ENCODE measurements at places on chromosomes 4 and X. TPM values are rescaled to one million over a fixed set of nuclear protein-coding genes. Genes with fewer than 3 reads are reported as not detected.

TREX2 gene
- total RNA-seq = 0.46 TPM

DCLK2 gene
- total RNA-seq = 1.8 TPM

PHOX2B gene
- not detected for total RNA-seq

TDO2 gene
- total RNA-seq = 601 TPM

UXT gene
- total RNA-seq = 53.5 TPM

UGT2B15 gene
- total RNA-seq = 131 TPM

PABPC1L2B gene
- not detected for total RNA-seq

SYNPO2 gene
- total RNA-seq = 8.5 TPM

DNA sequence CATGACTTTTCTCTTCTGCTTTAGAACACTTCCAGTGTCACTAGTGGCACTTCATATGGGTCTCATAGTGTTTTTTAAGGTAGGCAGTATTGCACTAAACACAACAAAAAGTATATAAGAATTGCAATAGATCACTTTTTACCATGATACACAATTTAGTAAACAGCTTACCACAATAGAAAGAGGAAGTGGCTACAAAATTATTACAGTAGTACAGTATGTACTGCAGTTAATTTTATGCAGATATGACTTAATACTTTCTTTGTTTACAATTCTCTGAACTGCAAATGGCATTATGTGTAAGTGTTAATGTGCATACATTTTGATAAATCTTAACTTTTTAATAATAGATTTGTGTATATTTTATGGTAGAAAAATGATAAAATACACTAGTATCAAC lies 157.3 kb downstream of the RRAGB start:
- DNase-seq = no peak

DNA sequence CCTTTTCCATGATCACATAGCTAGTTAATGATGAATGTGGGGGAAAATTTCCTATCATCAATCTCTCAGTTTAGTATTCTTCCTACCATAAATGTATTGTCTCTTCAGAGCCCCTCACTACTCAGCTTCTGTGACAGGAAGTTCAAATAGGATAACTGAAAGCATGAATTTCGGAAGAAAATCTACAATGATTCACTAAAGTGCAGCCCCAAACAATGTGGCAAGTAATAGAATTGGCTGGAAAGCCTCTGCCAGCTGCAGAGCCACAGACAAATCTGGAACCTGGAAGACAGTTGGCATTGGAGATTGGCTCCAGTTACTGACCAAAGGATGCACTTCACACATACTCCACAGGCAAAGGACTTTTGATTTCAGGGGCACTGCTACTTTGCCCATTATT lies 35.2 kb downstream of the EGF start:
- no peak for DNase-seq

DNA sequence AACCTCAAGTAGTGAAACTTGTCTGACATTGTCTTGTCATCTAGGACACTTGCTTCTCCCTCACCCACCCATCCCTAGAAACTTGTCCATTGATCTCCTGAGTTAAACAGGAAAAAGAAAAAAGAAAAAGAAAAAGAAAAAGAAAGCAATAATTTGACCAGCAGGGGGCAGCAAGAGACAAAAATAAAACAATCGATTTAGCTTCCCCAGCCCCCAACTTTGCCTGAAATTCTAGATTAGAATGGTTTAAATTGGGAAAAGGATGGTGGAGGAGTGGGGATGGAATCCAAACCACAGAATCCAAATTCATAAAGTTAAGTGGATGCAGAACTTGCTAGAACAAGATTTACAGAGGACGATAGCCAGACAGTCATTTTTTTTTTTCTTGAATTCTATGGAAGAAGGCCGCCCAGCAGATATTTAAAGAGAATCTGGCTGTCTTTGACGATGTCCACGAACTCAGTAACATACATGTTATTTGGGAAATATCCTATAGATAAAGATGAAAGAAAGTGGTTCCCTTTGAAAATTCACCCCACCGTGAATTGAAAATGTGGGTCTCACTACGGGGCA lies 282.9 kb downstream of the USP46 start:
- DNase-seq = no peak

DNA sequence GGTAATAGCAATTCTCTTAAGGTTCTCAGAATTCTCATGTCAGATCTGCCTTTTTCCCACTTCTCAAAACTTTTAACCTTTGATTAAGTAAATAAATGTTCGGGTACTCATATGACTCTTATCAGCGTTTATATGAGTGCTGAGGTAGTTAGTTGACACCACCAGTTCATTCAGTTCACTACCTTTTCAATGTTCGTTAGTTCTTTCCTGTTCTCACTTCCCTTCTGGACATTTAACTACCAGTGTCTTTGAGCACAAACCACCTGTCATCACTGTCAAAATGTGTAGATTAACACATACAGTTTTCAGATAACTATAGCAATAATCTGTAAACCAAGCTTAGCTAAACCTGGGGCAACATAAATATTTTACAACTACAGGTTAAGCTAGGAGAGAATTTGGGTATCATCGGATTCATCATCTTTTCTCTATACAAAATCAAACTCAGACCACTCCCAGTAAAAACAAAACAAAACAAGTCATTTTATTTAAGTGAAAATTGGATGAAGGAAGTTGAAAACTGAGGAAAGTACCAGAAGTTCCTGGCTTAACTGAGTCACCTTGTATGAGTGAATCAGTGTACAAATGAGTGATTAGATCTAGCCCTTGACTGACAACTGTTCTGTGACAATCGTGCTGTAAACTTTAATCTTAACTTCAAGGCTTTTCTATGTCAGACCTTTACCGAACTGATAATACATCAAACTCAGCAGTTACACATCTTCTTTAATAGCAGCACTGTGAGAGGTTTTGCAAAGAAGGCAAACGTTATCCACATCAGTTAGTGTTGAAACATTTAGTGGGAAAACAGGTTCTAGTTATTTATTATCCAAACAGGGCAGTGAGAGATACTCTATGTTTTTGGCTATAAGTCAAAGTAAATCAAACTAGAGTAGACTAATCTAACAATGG lies 41.9 kb downstream of the ARHGEF38 start:
- DNase-seq = no peak

DNA sequence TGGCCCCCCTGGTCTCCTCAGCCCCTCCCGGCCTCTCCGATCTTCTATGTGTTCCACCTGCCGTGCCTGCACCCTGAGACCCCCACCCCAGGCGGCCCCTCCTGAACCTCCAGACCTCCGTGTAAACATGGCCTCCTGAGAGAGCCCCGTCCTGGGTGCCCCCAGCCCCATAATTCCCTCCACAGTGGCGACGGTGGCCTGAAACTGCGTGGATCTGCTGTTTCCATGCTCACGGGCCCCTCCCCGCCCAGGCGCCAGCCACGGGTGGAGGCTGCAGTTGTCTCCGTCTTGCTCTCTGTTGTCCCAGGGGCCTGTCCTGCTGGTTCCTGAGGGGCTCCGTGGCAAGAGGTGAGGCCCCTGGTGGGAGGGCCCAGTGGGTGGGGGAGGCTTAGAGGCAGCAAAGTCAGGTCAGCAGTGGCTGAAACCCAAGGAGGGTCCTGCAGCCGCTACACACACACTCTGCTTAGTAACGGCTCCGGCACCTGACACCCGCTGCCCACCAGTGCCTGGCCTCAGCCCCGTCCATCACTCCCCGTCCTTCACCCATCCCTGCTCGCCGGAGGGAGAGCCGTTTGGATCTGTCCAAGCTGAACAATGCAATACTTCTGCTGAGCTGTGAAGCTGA lies 75.8 kb downstream of the FAM53A start:
- peak; percentile 44 for DNase-seq

DNA sequence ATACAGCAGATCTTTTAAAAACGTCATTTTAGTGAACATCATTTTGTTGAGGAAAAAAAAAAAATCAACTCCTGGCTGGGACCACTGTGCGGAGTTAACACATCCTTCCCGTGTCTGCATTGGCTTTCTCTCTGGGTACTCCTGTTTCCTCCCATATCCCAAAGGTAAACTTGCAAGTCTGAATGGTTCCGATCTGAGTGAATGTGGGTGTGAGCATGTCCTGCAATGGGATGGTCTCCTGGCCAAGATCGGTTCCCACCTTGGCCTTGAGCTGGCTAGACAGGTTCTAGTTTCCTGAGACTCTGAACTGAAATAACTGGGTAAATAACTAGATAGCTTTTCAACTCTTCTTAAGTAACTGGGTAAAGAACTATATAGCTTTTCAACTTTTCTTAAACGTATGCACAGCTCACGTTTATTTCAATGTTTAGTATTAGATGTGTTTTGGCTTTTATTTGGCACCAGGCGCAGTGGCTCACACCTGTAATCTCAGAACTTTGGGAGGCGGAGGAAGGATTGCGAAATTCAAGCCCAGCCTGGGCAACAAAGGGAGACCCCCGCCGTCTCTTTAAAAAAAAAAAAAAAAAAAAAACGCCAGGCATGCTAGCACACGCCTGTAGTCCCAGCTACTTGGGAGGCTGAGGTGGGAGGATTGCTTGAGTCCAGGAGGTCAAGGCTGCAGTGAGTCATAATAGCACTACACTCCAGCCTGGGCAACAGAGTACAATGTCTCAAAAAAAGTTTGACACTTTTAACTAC lies 14.0 kb downstream of the RBMX start:
- no peak for DNase-seq

GRCh38 chr4:6320663-6321062 lies 51.0 kb downstream of the WFS1 start:
- no peak for DNase-seq

GRCh38 chrX:48626401-48627298 lies 29.4 kb downstream of the WDR13 start:
- DNase-seq = no peak

- DNase-seq = no peak
Measured at GRCh38 chr4:175790083-175790482, 22.0 kb downstream of the GPM6A start.

DNA sequence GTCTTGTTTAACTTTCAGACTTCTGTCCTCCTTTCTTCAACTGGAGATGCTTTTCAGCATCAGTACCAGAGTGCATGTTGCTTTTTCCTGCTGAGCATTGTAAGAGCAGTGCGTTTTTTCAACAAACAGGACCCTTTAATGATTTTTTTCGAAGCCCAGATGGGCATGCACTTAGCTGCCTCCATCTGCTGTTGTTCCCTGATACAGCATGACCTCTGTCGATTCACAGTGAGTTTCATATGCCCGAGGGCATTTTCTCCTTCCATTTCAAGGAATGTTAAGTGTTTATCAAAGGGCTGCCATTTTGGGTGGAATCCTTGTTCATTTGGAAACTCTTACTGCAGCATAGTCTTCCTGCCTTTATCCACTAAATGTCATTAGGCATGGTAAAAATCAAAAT lies 428.6 kb downstream of the DTHD1 start:
- no peak for DNase-seq

DNA sequence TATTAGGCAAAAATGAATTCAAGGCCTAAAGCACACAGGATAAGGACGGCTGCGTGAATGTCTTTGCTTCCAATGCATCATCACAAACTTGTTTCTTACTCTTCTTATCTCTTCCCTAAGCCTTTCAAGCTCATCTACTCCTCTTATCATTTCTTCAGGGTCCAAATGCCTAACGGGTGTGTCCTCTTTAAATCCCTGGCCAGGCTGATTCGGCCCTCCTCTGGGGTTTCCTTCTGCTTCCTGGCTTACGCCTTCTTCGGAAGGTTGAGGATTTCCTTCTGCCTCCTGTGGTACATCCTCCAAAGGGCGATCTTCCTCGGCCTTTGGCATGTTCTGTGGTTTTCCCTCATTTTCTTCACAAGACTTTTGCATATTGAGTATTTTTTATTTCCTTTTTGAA lies 1.3 kb downstream of the TCEAL8 start:
- no peak for DNase-seq

- peak; percentile 61 for DNase-seq
Measured at GRCh38 chr4:165326831-165327210, 648 bp upstream of the MSMO1 start.

GRCh38 chr4:127015667-127016117 lies 617.1 kb upstream of the INTU start:
- no peak for DNase-seq

DNA sequence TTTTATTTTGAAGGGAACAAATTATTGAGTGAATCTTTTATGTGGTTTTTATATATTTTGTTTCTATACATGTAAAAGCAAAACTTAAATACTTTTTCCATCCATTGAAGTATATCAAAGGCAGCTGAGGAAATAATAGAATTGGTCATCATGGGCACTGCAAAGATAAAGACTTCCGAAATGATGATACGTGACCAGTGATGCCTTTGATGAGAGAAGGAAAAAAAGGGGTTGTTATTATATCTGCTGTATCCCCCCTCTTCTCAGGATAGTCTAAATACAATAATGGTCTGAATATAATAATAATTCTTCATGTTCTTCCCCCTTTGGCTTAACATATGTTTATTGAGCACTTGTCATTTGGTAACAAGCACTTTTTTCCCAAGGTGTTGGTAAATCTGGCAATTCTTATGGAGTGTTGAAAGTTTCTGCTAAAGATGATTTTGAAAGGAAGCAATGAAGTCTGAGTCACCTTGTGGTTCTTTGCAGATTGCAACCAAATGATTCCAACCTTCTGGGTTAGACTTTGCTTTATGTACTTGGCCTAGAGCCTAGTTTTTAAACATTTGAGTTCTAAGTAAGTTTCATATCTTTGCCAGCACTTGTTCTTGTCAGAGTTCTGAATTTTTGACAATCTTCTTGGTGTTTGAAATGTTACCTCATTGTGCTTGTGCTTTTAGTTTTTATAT lies 60.8 kb downstream of the USP9X start:
- no peak for DNase-seq

GRCh38 chr4:146308951-146309350 lies 94.6 kb downstream of the REELD1 start:
- DNase-seq = no peak

GRCh38 chr4:176309772-176310171 lies 10.0 kb upstream of the SPCS3 start:
- DNase-seq = no peak

- DNase-seq = no peak
Measured at GRCh38 chr4:182491719-182492118, 248.5 kb downstream of the TENM3 start.

DNA sequence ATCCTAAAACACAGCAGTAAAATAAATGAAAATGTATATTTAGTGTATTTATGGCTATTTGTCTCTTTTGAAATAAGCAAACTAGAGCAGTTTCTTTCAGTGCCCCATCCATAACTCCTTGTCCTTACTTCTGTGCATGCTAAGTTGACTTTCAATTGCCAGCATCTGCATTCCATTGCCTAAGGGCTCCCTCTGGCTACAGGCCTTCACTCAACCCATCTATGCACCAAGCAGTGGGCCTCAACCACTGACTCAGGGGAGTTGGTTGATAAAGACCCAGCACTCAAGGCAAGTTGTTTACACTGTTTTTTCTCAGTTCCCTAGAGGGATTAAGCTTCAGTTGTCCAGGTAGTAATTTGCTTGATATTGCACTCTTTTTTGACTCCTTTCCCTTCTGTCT lies 265.7 kb downstream of the IQCM start:
- no peak for DNase-seq

All from right lobe of liver (tissue), 6 donors.